ENCODE measurements at places on chromosomes 5 and 9.

- no peak for ATAC-seq
Measured at GRCh38 chr5:117533792-117534191, 959.2 kb upstream of the SEMA6A start.

- ATAC-seq = no peak
Measured at GRCh38 chr9:123365881-123366528, 10.0 kb downstream of the CRB2 start.

DNA sequence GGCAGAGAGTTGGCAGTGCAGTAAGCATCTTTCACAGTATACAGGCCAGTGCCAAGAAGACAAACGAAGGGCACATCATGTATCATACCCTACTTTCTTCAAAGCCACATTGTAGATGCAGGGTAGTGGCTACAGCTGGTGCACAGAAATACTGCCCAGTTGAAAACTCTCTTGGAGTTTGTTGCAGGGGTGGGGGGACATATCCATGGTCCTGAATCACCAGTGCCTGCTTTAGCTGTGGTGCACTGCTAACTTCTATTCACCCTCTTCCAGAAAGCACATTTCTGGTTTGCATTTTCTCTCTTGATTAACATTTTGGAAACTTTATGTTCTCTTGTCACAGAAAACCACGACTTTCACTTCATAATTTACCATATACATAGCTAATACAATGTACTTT, 196.6 kb downstream of the PAPPA start:
- no peak for ATAC-seq

- ATAC-seq = no peak
Measured at GRCh38 chr5:137666901-137667300, 69.0 kb downstream of the KLHL3 start.

DNA sequence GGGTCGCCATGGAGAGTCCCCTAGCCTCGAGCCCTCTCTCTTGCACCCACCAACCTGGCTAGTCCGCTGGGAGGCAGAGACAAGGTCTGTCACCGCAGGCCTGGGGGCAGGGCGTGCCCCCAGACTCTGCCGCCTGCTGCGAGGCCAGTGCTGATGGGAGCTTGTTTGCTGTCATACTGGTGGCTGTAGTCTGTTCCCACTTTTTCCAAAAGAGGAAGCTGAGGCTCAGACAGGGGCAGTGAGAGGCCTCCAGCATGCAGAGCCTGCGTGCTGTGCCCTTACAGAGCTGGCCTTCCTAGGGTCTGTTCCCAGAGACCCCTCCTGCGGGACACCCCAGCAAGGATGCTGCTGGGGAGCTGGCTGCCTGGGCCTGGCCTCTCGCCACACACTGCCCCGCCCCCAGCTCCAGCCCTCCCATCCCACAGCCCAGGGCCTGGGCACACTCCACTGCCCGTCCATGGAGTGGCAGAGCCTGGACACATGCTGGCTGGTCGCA, 21.0 kb upstream of the SUSD3 start:
- no peak for ATAC-seq

Data from stimulated activated memory B cell treated with anti-CD40 and anti-IgM and Interleukin-4, amounts not matched to agents 10 μg/mL and 1 μg/mL and 100 μg/mL, for 72 hours (primary cell).